Colonic mucosa (tissue), 4 donors: ENCODE measurements at places on chromosomes 3 and 15. TPM values are rescaled to one million over a fixed set of nuclear protein-coding genes. Genes with fewer than 3 reads are reported as not detected.

GRCh38 chr3:114093596-114093995 is 37.1 kb downstream of the QTRT2 start:
- H3K27me3 ChIP-seq: no peaks in the 10 kb centered on the region
- DNase-seq: no peak
- H3K4me1 ChIP-seq: no peaks in the 10 kb centered on the region
- no peaks in the 10 kb centered on the region for H3K36me3 ChIP-seq
- no peak overlapping the region for H3K27ac ChIP-seq
- H3K4me3 ChIP-seq: no peak overlapping the region

DNA sequence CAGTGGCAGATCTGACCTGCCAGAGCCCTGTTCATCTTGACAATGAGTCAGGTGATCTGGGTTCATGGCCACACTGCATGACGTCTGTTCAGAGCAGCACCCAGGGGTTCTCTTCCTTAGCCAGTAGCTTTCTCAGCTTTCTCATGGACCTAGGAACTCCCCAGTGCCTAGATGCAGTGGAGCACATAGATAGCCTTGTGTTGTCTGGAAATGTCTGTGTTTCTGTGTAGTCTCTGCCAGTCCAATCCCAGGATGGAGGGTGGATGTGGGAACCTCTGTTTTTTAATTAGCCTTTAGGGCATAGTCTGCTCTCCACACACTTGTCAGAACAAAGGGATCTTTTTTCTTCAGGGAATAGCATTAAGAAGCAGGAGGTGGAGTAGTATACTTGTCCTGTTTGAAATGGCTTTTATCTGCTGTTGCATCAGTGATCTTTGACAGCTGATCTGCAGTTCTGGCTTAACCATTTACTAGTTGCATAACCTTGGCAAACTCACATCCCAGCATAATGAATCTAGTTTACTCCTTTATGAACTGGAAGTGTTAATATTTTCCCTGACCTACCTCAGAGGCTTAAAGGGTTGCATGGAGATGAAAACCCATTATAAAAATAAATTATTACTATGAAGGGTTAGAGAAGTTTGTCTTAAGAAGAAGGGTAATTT is 16.1 kb upstream of the CACNA1D start:
- H3K4me1 ChIP-seq: no peaks in the 10 kb centered on the region
- H3K4me3 ChIP-seq: no peak overlapping the region
- peak overlapping the region; percentile 65 for H3K27ac ChIP-seq
- no peaks in the 10 kb centered on the region for H3K36me3 ChIP-seq
- DNase-seq: peak; percentile 75

GRCh38 chr15:55694652-55695150 is 48.3 kb downstream of the PRTG start:
- H3K27me3 ChIP-seq: no peaks in the 10 kb centered on the region
- H3K4me1 ChIP-seq: no peaks in the 10 kb centered on the region
- DNase-seq: peak; percentile 42
- no peak overlapping the region for H3K4me3 ChIP-seq
- no peaks in the 10 kb centered on the region for H3K36me3 ChIP-seq

GRCh38 chr15:99590913-99591646 is 25.3 kb downstream of the MEF2A start:
- DNase-seq: no peak
- no peaks in the 10 kb centered on the region for H3K36me3 ChIP-seq
- H3K27me3 ChIP-seq: no peaks in the 10 kb centered on the region
- no peak overlapping the region for H3K27ac ChIP-seq

CCDC39 gene
- not detected for total RNA-seq
